ENCODE measurements at places on chromosomes 3 and 15.

DNA sequence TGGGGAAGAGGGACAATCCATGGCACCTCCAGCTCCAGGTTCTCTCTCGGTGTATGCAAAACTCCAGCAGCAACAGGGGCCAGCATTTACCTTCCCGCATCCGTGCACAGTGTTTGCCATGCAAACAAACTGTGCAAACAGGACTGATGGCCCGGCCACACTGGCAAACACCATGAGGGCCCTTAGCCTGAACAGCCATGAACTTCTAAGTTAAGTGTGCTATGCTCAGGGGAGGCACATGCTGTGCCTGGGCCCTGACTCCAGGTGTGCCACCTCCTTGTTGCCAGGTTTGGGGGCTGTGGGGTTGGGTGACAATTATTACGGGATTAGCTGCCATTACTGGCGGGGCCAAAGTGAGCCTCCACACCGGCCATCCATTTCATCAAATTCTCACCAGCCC lies 57.5 kb downstream of the CACNA2D2 start:
- no peak for DNase-seq

GRCh38 chr3:136120373-136121348 lies 75.5 kb downstream of the MSL2 start:
- no peak for DNase-seq

- DNase-seq: no peak
Observed at GRCh38 chr3:84318273-84318809, 640.4 kb upstream of the CADM2 start.

GRCh38 chr3:66473181-66473580 lies 27.6 kb downstream of the LRIG1 start:
- DNase-seq: no peak

DNA sequence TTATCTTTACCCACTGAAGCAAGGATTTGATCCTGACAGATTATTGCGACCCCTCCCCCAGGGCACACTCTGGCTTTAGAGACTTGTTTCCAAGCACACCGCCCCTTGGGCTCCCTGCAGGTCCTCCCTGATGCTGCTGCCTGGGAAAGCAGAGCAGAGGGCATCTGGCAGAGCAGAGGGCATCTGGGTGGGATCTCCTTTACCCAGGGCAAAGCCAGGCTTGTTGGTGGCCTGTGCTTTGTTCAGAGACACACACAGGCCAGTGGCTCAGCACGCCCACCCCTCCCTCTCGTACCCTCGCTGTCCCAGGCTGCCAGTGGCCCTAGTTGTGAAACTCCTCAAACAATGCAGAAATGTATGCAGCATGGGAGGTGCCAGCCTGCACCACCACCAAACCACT lies 4.8 kb downstream of the KLF13 start:
- no peak for DNase-seq

- no peak for DNase-seq
Observed at GRCh38 chr3:8656240-8656639, 11.6 kb upstream of the SSUH2 start.

- peak; percentile 57 for DNase-seq
Observed at GRCh38 chr15:58070801-58071418, 5.4 kb upstream of the ALDH1A2 start.

DNA sequence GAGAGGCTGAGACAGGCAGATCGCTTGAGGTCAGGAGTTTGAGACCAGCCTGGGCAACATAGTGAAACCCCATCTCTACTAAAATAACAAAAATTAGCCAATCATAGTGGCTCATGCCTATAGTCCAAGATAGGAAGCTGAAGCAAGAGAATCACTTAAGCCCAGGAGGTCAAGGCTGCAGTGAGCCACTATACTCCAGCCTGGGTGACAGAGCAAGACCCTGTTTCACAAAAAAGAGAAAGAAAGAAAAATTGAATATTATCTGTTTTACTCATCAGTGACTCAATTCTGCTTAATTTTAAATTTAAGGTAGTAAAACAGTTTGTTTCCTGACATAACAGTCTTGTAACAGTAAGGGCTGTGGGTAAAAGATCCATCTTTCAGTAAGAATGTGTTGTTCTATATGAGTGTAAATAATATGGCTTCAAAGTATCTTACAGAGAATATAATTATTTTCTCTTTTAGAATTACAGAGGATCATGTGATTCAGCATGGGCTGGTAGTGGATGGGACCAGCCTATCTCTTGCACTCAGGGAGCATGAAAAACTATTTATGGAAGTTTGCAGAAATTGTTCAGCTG lies 85.8 kb downstream of the ATP11B start:
- DNase-seq: no peak

DNA sequence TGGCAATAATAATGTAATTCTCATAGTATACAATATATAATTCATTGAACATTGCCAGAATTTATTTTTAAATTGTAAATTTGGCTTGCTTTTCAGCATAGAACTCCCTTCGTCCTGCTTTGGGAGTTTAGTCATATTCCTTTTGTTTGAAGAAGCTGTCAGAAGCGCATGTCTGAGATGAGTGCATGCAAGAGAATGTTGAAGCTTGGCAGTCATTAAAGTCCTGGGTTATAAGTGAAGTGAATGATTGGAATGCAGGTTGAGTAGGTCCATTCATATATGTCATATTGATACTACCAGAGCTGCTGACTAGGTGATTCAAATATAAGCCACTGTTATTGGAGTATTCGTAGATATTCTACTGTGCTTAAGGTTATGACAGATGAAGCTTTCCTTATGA lies 243.6 kb upstream of the MDFIC2 start:
- no peak for DNase-seq

- DNase-seq: no peak
Observed at GRCh38 chr3:33145901-33146580, 32.2 kb downstream of the CRTAP start.

- DNase-seq: no peak
Observed at GRCh38 chr3:182911782-182912111, 68.6 kb downstream of the DCUN1D1 start.

DNA sequence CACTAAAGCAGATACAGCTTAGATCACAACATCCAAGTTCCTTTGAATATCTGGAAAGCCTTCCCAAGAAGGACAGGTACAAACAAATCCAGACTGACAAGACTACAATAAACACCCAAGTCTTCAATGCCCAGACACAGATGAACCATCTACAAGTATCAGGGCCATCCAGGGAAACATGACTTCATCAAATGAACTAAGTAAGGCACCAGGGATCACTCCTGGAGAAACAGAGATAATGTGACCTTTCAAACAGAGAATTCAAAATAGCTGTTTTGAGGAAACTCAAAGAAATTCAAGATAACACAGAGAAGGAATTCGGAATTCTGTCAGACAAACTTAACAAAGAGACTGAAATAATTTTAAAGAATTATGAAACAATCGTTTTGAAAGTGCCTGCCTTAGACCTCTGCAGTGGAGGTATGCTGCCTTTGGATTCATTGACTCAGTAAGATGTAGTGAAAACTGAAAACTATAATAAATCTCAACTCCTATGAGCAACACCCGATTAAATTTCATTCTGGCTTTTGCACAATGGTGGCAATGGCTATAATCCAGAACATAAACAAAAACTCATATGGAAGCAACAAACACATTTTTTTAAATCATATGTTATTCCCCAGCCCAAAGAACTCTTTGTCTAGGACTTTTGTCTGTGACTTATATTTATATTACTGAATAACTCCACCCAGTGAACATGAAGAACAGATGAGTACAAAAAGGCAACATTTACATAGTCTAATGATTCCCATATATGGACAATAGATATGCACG lies 12.6 kb upstream of the COL8A1 start:
- peak; percentile 88 for DNase-seq

DNA sequence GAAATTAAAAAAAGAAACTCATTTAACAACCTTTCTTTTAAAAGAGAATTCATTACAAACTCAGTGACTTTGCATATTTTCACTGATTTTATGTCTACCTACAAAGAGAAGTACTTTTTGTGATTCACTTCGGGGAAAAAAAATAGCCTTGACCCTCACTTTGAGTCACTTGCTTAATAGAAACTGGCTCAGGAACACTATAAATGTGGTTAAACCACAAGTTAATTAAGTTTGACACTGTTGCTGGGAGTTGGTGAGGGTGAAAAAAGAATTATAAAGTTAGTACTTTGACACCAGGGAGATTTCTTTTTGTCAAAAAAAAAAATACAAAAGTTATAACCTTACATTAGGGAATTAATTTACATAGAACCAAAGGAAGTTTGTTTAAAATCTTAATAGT lies 810.9 kb downstream of the NR2F2 start:
- DNase-seq: no peak

- no peak for DNase-seq
Observed at GRCh38 chr15:60121845-60122244, 117.7 kb downstream of the FOXB1 start.

GRCh38 chr3:193948459-193948858 lies 187.5 kb upstream of the HES1 start:
- no peak for DNase-seq

GRCh38 chr3:187941135-187941847 lies 196.0 kb upstream of the BCL6 start:
- no peak for DNase-seq

DNA sequence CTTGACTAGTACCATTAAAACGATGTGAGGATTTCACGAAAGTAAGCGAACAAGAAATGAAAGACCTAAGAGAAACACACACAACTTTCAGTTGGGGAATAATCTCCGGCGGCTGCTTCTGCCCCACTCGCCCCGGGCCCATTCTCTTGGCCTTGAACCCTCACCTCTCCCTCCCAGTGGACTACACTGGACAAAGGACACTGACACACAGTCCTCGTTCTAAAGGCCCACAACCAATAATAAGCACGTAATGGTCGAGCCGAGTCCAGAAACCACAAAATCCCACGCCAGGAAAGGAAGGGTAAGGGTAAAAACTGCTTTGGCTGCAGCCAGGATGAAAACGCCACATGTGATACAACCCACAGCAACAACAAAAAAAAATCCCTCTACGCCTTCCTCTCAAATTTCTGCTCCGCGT lies 469 bp downstream of the ZNF770 start:
- no peak for DNase-seq

DNA sequence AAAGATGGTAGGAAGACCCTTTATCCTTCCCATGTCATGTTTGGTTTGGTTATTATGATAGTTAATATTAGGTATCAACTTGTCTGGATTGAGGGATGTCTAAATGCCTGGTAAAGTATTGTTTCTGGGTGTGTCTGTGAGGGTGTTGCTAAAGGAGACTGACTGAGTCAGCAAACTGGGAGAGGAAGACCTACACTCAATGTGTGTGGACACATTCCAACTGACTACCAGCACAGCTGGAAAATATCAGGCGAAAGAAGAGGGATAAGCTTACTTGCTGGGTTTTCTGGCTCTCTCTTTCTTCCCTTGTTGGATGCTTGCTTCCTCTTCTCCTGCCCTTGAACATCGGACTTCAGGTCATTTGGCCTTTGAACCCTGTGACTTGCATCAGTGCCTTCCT lies 1227.6 kb upstream of the EPHA6 start:
- no peak for DNase-seq

- no peak for DNase-seq
Observed at GRCh38 chr3:80192936-80193335, 425.1 kb upstream of the ROBO1 start.

GRCh38 chr3:31522152-31522551 lies 10.6 kb upstream of the STT3B start:
- no peak for DNase-seq

DNA sequence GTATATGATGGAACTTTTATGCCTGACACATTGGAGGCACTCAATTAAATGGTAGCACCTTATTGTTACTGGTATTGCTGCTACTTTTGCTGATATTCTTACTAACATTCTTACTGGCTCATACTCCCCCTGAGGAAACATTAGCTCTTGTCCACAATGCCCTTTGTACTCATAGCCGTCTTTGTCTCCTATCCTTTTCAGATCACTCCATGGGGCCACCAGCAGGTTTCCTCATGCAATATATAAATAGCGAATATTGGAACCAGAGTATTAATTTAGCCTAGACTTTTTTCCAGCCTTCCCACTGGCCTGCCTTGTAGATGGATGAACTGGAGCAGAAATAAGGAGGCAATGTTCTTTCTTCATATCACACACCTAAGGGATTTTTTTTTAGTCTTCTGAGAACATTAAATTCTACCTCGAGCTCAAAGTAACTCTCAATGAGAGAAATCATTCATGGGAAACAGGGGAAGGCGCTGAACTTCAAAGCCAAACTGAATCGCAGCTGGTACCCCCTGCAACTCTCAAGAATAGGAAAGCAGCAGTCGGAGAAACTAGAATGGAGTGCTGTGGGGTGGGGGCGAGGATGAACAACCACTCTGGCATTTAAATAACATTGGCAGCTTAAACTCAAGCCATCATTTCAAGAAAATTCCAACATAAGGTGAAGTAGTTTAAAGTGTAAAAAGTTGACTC lies 300.3 kb downstream of the TAFA4 start:
- no peak for DNase-seq

DNA sequence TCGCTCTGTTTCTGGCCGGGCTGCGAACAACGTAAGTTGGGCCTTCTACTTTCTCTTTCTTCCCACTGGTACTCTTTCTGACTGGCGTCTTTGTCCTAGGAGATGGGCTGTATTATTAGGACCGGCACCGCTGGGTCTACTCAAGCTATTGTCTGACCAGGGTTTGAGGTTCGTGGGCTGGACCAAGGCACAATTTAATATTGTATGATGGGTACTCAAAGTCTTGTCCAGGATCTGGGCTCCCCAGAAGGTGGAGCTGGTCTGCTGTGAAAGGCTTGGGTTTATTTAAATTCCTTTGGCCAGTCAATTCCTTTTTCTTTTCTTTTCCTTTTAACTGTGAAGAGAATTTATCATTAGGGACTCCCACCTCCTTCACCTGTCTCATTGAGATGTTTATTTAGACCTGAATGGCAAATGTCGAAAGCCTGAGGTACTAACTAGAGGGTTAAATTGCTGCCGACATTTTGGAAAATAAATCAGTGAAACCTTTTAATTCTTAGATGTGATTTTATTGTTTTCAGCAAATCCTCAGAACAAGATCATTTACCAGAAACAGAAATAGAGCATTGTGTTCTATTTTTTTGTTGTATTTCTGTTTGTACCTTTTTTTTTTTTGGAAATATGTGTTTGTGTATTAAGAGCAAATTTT lies 410 bp downstream of the LRRC49 start:
- peak; percentile 83 for DNase-seq

- no peak for DNase-seq
Observed at GRCh38 chr3:17518189-17519059, 224.0 kb downstream of the TBC1D5 start.

- DNase-seq: no peak
Observed at GRCh38 chr3:31873254-31873820, 107.7 kb downstream of the OSBPL10 start.

- DNase-seq: no peak
Observed at GRCh38 chr15:59063042-59063441, 41.9 kb upstream of the CCNB2 start.

- no peak for DNase-seq
Observed at GRCh38 chr3:69524816-69525215, 138.9 kb upstream of the FRMD4B start.

- no peak for DNase-seq
Observed at GRCh38 chr3:160739079-160739478, 17.0 kb upstream of the PPM1L start.

DNA sequence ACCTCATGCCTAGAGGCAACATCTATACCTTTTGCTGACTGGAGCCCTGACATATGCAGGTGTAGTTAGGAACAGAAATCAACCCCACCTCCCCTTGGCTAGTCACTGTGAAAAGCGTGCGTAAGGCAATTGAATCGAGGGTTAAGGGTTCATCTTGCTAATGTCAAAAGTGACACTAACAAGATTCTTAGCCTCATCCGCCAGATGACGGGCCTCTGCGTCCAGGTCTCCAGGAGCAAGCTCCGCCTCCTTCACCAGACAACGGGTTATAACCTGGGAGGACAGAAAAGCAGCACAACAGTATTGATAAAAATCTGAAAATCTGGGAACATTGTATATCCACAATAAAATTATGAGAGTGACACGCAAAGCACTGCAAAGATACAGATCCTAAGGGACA lies 4.7 kb downstream of the SELENOS start:
- DNase-seq: no peak

- DNase-seq: no peak
Observed at GRCh38 chr15:95278532-95279245, 1047.3 kb downstream of the MCTP2 start.

Data from skin of body (tissue), 3 donors.